T-helper 1 cell (primary cell): ENCODE measurements at places on chromosomes 12 and 14.

GRCh38 chr12:43009846-43010240, 420.3 kb upstream of the PRICKLE1 start:
- DNase-seq = no peak

DNA sequence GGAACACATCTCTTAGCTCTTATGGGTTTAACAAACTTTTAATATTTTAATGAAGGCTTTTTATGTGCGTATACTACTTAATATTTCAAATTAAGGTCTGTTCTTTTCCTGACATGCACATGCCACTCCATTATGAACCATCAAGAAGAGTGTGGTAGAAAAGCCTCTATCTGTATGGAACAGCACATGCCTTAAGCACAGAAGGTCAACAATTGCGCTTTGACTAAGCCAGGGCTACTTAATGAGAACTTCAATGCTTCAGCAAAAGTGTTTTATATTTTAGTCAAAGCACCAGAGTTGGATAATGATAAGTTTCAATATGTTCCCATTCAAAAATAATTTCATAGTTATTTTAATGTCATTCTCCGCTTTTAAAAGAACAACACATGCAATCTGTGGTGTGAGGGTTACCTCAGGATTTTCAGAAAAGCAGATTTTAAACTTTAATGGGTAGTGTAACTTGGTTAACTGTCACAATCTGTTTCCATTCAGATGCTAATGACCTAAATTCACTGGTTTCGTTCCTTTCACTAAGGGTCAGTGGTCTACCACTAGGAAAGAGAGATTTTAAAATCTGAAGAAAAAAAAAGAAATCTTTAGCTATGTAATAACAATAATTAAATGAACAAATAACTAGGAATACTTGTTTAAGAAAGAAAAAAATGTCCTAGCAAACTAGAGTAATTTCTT, 193.4 kb upstream of the NOVA1 start:
- no peak for DNase-seq

DNA sequence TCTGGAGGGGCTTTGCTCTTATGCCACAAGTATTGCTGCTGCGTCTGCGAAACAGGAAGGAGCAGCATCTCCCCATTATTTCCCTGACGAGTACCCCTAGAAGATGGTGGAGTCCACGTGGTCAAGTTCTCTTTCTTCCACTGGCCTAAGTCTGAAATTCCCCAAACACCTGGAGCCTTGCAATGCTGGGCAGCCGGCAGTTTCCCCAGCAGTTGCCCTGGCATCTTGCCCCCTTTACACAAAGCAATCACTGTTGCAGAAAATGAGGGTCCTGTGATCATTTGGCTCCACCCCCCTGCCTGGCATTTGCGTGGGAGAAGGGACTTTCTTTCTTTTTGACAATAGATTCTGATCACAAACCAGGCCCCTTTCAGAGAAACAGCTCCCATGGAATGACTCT, 56.9 kb downstream of the FOS start:
- no peak for DNase-seq

GRCh38 chr14:39181693-39182047, 6.6 kb downstream of the PNN start:
- DNase-seq = no peak

DNA sequence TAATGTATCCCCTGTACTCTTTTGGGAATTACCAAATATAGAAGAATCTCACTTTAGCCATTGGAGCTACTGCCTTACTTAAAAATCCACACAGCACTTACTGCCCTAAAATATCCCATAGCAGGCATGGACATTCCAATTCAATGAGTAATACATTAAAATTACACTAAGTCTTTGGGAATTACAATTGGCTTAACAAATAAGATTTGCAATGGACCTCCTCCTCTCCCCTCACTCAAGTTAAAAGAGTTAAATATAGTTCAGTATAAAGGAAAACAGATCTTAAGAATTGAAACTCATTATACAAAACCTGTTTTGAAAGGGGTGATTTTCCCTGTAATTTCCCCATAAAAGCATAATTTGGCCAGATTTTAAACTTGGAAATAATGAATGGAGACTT, 477.1 kb downstream of the SLC16A7 start:
- DNase-seq = no peak

GRCh38 chr12:47793015-47793681, 20.1 kb downstream of the SLC48A1 start:
- no peak for DNase-seq

GRCh38 chr12:105393587-105393986, 63.1 kb downstream of the C12orf75 start:
- DNase-seq = no peak

DNA sequence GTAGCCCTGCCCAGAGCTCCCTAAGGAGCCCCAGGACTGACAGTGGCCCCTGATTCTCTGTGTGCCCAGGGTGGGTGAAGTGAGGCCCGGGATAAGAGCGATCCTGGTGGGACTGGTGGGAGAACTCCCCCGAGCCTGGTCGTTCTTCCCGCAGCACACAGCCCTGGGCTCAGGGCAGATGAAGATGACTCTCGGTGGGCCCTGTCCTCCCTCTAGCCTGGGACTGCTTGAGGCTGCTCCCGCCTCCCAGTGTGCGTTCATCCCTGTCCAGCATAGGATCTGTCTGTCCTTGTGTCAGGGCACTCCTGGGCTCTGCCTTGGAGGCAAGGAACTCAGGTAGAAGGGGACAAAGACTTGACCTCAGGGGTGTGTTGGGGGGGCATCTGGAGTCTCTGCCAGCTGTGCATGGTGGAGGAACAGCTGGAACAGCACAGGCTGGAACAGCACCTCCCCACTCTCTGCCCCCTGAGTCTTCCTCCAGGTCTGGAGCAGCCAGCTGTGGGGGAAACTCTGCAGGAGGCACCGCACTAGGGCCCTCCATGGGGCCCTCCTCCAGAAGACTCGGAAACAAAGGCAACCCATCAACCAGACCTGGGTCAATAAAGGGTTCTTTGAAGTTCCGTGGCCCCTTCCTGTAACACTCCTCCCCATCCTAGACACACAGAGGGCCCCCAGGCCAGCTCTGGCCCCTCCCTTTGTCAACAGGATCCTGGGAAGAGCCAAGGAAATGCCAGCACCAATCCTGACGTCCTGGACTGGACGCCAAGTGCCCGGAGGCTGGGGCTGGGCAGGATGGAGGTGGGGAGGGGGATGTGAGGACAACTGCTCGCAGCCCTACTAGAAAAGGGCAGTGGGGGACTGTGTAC, 15.9 kb downstream of the FAIM2 start:
- no peak for DNase-seq

DNA sequence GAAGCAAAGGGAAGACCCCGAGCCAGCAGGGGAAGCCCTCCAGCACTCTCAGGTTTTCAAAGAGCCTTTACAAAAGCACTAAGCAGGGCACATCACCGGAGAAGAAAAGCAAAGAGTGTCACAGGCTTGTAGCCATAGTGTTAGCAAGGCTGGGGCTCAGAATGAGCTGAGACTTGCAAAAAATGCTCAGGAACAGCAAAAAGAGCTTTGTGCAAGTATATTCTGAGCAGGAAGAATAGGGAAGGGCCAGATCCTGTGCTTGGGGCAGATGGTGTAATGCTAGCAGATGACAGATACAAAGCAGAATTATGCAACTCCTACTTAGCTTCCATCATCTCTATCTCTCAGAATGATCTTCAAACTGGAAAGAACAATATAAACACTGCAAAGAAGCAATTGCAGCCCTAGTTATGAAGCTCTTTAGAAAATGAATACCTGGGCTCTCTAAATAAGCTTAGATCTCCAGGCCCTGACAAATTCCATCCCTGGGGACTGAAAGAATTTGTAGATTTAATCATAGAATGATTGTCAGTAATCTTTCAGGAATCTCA, 23.7 kb upstream of the PARP11 start:
- DNase-seq = no peak

GRCh38 chr12:30902596-30902995, 24.0 kb upstream of the TSPAN11 start:
- DNase-seq = no peak

DNA sequence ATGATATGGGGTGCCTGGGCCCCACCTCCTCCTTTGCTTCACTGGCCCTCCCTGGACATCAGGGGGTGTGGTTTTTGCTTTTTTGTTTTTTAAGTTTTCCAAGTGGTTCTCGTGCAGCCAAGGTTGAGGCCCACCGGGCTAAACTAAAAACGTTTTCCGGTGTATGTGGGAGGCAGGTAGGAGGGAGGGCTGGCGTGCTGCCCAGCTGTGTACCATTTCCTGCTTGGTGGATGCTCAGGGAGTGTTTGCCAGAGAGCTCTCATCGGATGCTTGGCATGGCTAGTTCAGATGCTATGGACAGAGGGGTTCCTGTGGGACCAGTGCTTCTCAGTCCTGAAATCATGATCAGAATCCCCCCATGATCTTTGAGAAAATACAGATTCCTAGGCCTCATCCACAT, 246.4 kb downstream of the CACNA1C start:
- DNase-seq = no peak

DNA sequence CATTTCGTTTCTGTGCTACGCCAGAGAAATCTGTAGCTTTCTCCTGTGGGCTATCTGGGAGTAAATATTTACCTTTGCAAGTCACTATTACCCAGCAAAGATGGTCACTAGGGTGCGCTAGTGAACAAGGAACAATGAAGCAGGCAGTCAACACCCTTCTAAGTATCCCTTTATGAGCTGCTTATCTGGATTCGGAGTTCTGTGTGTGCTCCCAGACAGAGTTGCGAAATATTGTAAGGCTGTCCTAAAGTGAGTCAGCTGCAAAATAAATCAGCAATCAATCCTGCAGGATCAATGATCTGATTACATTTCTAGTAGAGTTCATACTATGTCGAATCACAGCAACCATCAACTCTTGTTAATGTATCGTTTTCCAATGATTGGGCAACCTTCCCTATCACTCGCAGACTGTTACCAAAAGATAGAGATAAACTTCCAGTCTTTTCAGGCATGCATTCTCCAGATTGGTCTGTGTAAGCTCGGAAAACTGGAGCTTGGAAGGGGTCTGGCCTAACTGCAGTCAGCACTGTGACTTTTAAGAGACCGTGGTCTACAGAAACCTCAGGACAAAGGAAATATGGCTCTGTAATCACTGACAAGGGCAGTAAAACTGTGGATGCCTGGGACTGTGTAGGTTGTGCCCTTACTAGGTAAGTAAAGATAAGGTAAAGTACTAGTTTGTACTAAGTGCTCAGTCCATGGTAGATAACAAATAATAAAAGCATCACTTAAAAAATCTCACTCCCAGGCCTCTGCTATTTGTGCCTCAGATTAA, 133.5 kb downstream of the KCNK10 start:
- peak; percentile 50 for DNase-seq

GRCh38 chr12:90922145-90922627, 32.8 kb downstream of the CCER1 start:
- no peak for DNase-seq

DNA sequence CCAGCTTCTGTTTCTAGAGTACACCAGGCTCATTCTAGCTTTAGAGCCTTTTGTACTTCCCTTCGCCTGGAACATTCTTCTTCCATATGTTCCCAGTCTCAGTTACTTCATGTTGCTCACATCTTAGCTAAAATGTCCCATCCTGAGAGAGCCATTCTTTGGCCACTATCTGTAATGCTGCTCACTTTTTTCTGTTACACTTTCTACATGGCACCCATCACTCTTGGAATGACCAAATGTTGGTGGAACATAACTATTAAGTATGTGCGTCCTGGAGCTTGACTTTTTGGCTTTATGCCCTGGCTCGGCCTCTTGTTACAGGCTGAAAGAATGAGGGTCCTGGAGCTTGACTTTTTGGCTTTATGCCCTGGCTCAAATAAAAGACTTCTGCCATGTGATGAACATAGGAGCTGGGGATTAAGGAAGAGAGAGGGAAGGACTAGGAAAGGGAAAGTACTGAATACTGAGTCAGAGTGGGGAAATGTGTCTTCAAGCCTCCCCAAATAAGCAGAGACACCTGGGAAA, 442.9 kb upstream of the ATP2B1 start:
- no peak for DNase-seq

- no peak for DNase-seq
These were observed 32.2 kb downstream of the NTF3 start for GRCh38 chr12:5464096-5464495.

DNA sequence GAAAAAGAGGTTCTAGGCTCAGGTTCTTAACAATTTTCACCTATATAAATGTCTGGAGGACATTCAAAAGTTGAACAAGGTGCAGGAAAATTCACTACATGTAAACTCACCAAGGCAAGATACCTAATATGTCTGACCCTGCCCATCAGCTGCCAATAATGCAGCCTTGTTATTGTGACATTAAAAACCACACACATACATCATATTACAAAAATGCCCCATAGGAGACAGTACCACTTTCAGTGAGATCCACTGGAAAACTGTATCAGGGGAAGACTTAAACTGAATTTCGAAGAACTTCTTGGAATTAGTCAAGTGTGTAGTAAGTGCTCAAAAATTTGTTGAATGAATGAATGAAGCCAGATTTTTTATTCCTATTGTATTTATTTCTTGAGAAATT, 83.1 kb downstream of the KICS2 start:
- DNase-seq = no peak

DNA sequence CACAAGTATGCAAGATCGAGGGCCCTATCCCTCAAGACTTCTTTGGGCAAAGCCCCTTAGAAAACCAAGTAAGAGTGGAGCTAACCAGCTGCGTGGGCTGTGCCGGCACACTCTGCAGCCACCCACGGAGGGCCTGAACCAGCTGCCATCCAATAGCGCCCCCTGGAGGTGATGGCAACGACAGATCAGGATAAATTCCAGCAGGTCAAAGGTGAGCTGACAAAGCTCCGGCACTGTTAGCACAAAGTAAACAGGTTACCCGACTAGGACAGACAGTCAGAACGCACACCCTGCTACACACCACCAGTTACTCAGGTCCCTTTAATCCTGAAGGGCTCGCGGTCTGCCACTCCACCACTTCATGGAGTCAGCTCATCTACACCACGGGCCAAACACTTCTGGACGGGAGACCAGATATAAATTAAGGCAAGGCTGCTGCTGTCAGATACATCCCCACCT, 4.9 kb downstream of the ZBTB39 start:
- peak; percentile 64 for DNase-seq

DNA sequence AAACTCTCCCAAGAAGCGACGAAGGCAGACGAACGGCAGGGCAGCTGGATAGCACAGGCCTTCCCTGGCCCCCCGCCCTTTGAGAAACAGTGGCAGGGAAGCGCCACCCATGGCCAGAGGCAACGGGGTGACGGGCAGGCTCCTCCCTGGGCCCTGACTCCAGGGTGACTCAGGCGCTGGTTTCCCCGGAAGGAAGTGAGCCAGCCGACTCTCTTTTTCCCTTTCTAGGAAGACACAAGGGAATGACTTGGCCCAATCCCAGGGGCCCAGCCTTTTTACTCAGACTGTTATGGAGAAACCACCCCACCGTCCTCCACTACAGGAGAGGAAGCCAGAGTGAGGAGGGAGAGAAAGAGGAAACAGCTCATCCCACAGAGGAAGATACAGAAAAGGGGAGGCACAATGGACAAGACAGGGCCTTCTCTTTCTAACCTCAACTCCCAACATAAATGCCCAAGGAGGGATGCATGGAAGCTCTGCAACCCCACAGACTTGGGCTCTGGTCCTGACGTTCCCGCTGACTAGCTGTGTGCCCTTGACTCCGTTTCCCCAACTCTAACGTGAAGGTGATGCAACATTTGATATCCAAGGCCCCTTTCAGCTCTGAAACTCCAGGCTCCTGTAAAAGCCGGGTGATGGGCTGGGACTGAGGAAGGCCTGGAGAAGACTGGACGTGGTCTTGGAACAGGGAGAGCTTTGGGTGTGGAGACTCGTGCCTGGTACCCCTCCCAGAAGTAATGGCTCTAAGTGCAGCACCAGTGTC, 27.9 kb downstream of the ACTN1 start:
- DNase-seq = no peak
